ENCODE measurements at places on chromosomes 7 and 10.

GRCh38 chr10:58796242-58796641 lies 283.6 kb downstream of the BICC1 start:
- DNase-seq, result no peak

GRCh38 chr10:71103961-71104360 lies 108.4 kb upstream of the UNC5B start:
- no peak for DNase-seq

DNA sequence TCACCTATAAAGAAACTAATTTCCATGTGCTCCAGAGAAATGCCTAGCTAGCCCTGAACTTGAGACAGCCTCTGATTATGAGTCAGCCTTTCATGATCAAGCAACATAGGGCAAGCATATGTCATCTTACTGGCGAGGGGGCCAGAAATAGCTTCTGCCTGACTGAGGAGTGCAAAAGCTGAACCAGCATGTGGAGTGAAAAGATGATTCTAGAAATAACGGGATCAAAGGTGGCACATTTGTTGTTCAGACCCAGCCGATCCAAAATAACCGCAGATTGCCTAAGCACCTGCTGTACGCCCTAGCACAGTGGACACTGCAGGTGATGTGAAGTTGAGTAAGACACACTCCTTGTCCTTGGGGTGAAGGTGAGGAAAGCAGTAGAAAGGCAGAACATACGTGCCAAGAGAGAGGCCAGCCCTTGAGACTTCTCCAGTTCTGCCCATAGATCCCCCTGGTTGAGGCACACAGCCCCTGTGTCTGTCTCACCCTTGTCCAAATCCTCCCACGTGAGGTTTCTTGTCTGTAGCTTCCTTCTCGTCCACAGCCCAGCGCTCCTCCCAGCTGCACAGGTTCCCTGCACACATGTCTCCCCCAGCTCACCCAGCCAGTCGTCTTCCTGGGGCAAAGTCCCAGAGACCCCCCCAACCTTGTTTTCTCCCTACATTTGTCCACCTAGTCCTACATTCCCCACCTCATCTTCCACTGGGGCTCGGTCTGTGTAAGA lies 2.8 kb upstream of the BCL7B start:
- no peak for DNase-seq

GRCh38 chr7:43590862-43591557 lies 8.1 kb downstream of the STK17A start:
- no peak for DNase-seq

DNA sequence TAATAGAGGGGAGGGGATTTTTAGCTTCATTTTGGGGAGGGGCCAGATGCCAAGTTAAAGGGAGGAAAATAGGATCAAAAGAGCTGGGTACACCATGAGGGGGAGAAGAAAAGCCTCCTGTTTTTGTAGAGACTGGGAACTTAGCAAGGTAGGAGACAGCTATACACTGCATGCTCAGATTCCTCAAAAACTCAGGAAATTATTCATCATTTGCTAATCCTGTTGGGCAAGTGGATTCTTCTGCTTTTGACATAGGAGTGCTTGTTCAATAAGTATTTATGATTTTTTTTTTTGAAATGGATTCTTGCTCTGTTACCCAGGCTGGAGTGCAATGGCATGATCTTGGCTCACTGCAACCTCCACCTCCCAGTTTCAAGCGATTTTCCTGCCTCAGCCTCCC lies 73.4 kb downstream of the LYZL2 start:
- no peak for DNase-seq

GRCh38 chr7:126529833-126530232 lies 722.9 kb downstream of the GRM8 start:
- no peak for DNase-seq
